ENCODE measurements at places on chromosomes 7 and 10.

GRCh38 chr7:142485617-142486226, 227.9 kb upstream of the PRSS58 start:
- peaks cover 17% of the 10 kb centered on the region for H3K27me3 ChIP-seq

GRCh38 chr10:130875897-130876472, 435.5 kb downstream of the TCERG1L start:
- H3K4me1 ChIP-seq = no peaks in the 10 kb centered on the region
- no peak overlapping the region for H3K27ac ChIP-seq
- no peak for DNase-seq
- no peak overlapping the region for H3K4me3 ChIP-seq

GRCh38 chr7:38682606-38683005, 51.4 kb upstream of the AMPH start:
- H3K36me3 ChIP-seq = no peaks in the 10 kb centered on the region
- H3K27me3 ChIP-seq = peaks cover 4% of the 10 kb centered on the region
- no peak overlapping the region for H3K4me3 ChIP-seq
- DNase-seq = no peak
- no peaks in the 10 kb centered on the region for H3K4me1 ChIP-seq
- no peak overlapping the region for H3K27ac ChIP-seq

DNA sequence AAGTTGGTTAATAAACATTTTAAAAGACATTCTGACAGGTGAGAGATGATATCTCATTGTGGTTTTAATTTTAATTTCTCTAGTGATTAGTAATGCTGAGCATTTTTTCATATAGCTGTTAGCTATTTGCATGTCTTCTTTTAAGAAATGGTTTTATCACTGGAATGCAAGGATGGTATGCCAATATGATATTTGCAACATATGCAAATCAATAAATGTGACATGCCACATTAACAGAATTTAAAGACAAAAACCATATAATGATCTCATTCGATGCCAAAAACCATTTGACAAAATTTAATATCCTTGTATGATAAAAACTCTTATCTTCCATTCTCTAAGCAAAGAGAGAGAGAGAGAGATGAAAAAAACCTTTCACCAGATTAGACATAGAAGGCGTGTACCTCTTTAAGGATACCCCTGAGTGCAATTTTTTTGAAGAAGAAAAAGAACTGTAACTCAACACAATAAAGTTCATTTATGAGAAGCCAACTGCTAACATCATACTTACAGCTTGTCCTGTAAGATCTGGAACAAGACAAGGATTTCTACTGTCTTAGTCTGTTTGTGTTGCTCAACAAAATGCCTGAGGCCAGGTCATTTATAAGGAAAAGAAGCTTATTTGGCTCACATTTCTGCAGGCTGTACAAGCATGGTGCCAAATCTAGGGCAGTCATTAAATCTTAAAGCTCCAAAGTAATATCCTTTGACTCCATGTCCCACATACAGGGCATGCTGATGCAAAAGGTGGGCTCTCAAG, 39.7 kb upstream of the ZMYND11 start:
- no peak for DNase-seq
- H3K36me3 ChIP-seq = no peaks in the 10 kb centered on the region
- no peak overlapping the region for H3K4me3 ChIP-seq
- no peak overlapping the region for H3K27ac ChIP-seq

GRCh38 chr7:8442814-8443304, 9.4 kb downstream of the NXPH1 start:
- H3K36me3 ChIP-seq = peaks cover 3% of the 10 kb centered on the region
- DNase-seq = peak; percentile 80
- H3K4me1 ChIP-seq = peaks cover 6% of the 10 kb centered on the region
- H3K4me3 ChIP-seq = peak overlapping the region; percentile 8
- H3K27ac ChIP-seq = peak overlapping the region; percentile 49

DNA sequence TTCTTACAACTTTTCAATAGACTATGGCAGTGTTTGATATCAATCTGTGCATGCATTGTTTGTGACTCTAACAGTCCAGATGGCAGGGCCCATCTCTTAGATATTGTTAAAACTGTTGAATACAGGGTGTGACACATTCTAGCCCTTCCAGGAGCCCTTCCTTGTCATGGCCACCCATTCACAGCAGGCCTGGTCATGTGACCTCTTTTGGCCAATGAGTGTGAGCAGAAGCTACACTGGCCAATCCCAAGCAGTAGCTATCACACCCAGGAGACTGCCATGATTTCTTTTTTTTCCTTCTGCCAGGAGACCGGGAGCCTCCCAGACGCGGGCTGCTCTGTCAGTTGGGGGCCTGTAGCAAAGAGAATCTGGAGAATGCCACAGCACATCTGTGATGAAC, 655.4 kb upstream of the MKI67 start:
- DNase-seq = no peak
- no peak overlapping the region for H3K27ac ChIP-seq
- H3K4me3 ChIP-seq = no peak overlapping the region
- no peaks in the 10 kb centered on the region for H3K27me3 ChIP-seq

DNA sequence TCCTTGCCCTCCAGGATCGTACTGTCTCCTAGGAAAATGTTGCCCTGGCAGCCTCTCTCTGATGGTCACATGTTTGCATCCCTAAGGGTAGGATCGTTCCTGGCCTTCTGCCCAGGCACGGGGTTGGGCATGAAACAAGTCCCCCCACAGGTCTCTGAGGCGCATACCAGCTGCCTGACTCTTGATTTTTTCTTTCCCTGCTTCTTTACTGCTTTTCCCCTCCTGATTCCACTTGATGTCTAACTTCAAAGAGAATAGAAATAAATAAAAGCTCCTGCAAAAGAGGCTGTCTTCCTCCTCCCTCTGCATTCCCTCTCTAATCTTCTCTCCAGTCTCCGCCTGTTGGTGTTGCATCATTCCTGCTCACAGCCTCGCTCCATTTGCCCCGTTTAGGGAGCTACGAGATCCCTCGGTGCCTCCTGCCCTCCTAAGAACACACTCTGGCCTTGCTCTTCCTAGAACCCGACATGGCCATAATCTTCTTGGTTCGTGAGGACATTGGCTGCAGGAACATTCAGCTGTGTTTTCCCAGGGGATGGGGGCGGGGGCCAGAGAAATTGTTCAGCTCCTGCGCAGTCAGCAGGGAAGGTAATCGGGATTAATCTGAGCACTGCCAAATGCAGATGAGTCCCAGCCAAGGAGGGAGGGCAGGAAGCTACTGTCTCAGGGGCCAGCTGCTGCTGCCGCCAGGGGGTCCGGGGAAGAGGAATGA, 26.0 kb downstream of the LEP start:
- H3K4me3 ChIP-seq = no peak overlapping the region
- H3K4me1 ChIP-seq = no peaks in the 10 kb centered on the region
- peaks cover 73% of the 10 kb centered on the region for H3K27me3 ChIP-seq
- no peaks in the 10 kb centered on the region for H3K36me3 ChIP-seq
- no peak overlapping the region for H3K27ac ChIP-seq

- DNase-seq = no peak
- H3K4me3 ChIP-seq = no peak overlapping the region
- H3K4me1 ChIP-seq = no peaks in the 10 kb centered on the region
- H3K27me3 ChIP-seq = peaks cover 18% of the 10 kb centered on the region
- no peak overlapping the region for H3K27ac ChIP-seq
Observed at GRCh38 chr7:25386311-25386744, 158.0 kb upstream of the NPVF start.

DNA sequence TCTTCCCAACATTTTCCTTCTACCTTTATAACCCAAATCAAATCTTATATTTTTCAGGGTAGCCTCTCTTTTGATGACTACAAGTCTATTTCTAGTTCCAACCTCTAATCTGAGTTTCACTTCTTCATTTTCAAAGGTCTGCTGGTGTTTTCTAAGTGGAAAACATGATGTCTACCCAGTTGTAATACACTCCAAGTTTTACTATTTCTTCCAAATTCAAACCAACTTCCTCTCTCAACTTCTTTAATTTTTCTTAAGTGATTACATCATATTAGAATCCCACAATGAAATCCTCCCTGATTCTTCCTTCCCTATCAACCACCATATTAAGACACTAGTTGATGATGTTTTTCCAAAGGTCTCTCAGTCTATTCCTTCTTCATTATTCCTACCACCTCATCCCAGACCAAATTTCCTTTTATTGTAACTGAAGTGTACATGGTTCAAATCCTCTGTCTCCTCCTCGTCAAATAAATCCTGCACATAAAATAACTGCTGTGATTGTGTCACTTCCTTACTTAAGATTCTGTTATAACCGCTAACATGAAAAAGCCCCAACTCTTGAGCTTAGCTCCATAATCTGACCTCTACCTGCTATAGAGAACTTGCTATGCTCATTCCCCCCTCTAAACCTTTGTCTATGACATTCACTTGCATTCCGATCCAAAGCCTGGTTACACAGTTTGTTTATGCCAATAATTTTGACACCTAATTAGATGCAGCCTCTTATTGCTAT, 12.7 kb downstream of the TAS2R38 start:
- H3K27ac ChIP-seq = no peak overlapping the region
- H3K4me1 ChIP-seq = no peaks in the 10 kb centered on the region
- no peak overlapping the region for H3K4me3 ChIP-seq
- H3K27me3 ChIP-seq = no peaks in the 10 kb centered on the region

DNA sequence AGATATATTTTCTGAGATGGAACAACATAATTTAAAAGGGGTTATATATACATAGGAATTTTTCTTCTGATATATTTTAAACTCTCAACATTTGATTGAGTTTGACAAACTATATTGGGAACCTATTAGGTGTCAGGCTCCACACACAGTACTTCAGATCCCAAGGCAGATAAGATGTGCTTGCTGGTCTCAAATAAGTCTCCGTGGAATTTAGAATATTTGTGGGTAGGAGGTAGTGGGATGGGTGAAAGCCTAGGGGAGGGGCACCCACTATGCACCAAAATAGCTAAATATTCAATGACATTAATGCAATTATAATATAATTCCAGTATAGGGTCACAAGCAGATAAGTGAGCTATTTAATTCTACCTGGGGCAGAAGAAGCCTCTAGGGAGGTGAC, 81.5 kb downstream of the ARL4A start:
- peaks cover 4% of the 10 kb centered on the region for H3K27me3 ChIP-seq
- no peak for DNase-seq
- H3K4me1 ChIP-seq = no peaks in the 10 kb centered on the region
- no peak overlapping the region for H3K27ac ChIP-seq
- H3K4me3 ChIP-seq = no peak overlapping the region

DNA sequence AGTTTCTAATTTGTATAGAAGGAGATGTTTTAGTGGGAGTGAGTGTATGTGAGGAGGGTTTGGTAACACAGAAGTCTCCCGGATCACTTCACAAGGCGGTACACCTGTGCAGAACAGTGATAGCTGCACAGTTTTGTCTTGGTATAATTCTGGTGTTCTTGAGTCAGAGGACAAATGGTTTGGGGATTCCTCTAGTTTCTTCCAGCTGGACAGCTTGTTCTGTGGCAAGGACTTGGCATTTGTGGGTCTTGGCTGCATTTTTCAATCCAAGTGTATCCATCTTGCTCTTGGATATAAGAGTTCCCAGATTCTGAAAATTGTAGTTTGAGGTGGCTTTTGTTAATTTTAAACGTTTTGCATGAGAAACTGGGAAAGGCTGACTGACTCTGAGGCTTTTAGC, 135.7 kb downstream of the AHR start:
- peaks cover 1% of the 10 kb centered on the region for H3K36me3 ChIP-seq
- peaks cover 7% of the 10 kb centered on the region for H3K4me1 ChIP-seq
- H3K27ac ChIP-seq = no peak overlapping the region
- DNase-seq = no peak
- H3K27me3 ChIP-seq = peaks cover 17% of the 10 kb centered on the region
- no peak overlapping the region for H3K4me3 ChIP-seq

DNA sequence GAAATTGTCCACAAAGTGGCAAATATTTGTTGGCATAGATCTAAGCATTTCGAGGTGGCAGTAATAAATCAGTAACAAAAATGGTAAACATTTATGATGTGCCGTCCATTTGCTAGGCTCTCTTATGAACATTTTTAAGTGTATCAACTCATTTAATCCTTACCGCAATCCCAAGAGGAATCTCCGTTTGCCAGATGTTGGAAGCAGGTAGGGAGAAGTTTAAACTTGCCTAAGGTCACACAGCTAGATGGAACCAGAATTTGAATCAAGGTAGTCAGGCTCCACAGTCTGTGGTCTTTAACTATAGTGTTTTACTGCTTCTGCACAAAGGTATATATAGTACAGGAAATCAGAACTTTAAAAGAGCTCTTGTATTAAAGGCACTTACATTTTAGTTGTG, 2.6 kb downstream of the MKLN1 start:
- peak overlapping the region; percentile 37 for H3K27ac ChIP-seq
- no peak for DNase-seq
- H3K4me1 ChIP-seq = peaks cover 45% of the 10 kb centered on the region

DNA sequence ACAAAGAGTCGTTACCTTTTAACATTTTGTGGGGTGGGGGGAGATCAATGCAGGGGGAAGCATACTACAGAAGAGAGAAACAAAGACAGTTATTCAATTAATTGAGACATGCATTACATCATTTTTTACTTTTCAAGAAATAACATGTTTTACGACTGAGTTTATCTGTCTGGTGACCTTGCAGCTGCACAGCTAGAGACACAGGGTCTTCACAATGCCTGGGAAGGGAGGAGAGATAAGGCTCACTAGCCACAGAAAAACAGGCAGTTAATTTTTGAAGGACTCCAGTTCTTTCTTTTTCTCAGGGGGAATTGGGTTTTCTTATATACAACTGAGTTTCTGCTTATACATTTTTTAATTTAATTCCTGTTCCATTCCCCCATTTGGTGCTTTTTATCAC, 30.1 kb downstream of the ZPBP start:
- peaks cover 6% of the 10 kb centered on the region for H3K4me1 ChIP-seq
- DNase-seq = no peak
- no peaks in the 10 kb centered on the region for H3K36me3 ChIP-seq
- H3K27me3 ChIP-seq = peaks cover 10% of the 10 kb centered on the region

DNA sequence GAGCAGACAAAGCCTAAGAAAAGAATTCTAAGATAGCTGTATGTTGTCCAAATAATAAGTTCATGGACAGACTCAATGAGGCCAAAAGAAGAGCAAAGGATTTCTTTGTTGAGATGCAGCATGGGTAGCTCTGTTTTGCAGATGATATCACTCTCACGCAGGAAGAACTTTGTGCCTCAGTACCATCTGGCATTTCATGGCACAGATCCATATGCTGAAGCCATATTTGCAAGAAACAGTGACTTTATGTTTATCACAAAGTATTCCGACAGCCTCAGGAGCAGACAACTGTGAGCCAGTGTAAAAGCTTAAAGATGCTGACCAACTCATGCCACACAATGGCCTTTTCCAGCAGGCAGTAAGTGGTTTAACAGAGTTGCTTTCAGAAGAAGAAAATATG, 45.5 kb upstream of the RNF148 start:
- H3K4me1 ChIP-seq = no peaks in the 10 kb centered on the region
- H3K27ac ChIP-seq = no peak overlapping the region

DNA sequence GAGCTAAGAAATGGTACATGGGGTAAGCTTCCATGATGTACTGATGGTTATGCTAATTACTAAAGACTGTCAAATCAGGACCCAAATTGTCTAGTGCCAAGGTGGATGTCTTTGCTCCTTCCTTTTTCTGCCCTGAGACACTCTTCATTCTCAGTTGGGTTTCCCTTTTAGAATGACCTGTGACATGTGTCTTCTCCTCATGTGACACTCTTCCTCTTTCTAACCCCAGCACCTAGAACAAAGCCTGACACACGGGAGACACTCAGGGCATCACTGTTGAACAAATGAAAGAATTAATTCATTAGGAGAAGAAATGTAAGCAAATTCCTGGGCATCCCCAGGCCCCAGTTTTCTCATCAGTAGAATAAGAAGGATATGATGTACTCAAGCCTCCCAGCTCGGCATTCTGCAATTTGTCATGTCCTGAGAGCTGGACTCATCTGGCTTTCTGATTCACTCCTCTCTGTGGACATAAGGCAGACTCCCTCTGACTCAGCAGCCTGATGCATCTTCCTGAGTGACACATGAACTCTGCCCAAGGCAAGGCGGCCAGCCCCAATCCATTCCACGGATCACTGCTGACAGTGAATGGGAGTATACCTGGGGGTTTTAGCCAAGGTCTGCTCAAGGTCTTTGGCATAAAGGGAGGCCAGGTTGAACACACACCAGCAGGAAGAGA, 473.8 kb downstream of the KCNMA1 start:
- no peaks in the 10 kb centered on the region for H3K4me1 ChIP-seq
- DNase-seq = no peak
- no peaks in the 10 kb centered on the region for H3K36me3 ChIP-seq
- no peak overlapping the region for H3K27ac ChIP-seq

Data from activated naive CD4-positive, alpha-beta T cell treated with anti-CD3 and anti-CD28 coated beads, Interleukin-2, amount 10 ng/mL, durations not matched to agents 7 days and 5 days (primary cell).